CD4-positive, alpha-beta T cell treated with Interleukin-15 for 4 hours (primary cell): ENCODE measurements at places on chromosomes 5 and 9.

GRCh38 chr9:131296460-131296859 is 6.9 kb downstream of the PLPP7 start:
- no peak for DNase-seq

DNA sequence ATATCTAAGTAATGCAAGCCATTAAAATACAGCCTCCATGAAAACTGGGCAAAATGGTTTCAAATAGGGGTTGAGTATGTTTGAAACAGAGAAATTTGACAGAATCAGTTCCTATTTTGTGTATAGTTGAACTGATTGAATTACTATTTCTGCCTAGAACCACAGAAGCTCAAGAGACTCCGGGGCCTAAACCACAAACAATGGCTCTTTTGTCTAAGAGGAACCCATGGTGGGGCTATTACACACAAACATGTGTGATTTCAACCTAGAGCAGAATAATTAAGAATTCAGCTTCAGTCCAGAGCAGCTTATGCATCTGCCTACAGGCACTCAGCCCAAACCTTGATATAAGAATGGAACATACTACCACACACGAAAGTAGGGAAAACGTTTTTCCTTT is 171.2 kb upstream of the MPDZ start:
- DNase-seq: no peak

DNA sequence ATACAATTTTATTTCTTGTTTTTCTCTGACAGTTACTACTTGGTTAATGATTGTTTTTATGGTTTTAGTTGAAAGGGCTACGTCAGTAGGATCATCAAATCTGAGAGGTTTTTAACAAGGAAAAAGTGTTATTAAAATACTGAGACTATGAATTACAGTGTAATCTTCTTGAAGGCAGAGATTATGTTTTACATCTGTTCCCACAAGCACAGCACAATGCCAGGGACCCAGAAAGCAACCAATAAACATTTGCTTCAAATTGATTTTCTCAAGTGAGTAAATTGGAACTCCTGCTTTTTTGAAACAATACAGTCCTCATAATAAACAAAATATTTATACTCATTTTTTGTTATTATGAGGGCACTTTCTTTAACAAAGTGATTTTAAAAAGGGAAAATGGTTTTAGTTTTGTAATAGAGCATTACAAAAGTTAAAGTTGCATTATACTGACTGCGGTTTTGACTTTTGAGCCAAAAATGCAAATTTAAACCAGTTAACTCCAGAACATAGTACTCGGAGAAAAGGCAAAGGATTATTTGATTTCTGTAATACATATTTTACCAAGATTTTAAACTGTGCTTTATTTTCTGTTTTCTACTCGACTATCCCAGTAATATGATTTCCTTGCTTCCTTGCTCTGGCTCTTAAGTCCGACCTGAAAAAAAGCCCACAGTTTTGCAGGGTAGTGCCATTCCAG is 176.9 kb downstream of the GDNF start:
- no peak for DNase-seq

DNA sequence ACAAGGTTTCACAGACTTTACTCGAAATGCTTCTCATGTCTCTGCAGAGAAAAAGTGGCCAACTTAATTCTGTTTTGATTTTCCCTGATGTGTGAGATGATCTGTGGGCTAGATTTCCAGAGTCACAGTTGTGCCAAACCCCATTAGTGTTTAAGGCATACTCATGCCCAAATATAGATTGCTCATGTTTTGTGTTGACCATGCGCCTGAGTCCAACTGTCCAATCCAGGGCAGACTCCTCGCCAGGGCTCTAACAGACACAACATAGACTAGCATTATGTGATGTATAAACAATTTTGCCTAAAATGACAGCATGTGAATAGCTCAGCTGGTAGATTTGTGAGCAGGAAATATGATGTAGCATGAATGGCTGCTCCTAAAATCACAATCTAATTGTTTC is 128.1 kb downstream of the PRDM6 start:
- DNase-seq: no peak

DNA sequence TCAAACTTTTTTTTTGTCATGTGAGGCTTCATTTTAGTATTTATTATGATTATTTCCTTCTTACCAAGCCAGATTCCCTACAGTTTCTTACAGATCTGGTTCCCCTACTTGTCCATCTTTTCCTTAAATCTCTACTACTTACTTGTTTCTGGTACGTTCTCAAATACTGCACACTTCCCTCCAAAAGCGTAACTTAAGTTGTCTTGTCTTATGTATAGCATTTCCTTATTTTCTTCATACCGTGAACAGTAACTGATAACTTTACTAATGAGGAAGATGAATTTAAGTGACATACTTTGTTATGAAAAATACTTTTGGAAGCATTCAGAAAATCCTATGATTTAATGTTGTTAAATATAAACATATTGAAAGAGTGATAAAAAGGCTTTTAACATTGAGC is 67.3 kb downstream of the PARP8 start:
- DNase-seq: no peak

GRCh38 chr5:150184990-150185912 is 4.6 kb upstream of the SLC6A7 start:
- no peak for DNase-seq

- no peak for DNase-seq
Measured at GRCh38 chr9:116336133-116336862, 182.7 kb downstream of the PAPPA start.

DNA sequence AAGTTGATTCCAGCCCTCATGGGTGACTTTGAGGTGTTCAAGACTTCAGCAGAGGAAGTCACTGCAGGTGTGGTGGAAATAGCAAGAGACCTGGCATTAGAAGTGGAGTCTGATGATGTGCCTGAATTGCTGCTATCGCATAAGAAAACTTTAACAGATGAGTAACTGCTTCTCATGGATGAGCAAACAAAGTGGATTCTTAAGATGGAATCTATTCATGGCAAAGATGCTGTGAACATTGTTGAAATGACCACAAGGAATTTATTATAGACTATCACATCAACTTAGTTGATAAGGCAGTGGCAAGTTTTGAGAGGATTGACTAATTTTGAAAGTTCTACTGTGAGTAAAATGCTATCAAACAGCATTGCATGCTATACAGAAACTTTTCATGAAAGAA is 17.1 kb upstream of the POU4F3 start:
- no peak for DNase-seq

DNA sequence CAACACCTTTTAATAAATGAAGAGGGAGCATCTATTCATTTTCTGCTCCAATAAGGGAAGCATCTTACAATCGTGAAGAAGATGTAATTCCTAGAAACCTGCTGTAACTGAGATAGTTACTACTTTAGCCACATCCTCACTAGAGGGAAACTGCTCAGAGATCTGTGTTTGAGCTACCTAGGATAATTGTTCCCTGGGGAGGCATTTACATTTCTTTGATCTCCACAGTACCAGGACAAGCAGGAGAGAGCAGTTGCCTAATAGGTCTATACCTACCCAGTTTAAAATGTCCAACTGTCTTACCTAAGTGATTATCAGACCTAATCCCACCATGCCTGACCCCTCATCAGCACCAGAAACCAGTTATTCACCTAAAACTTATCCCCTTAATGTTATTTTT is 196.9 kb downstream of the TUSC1 start:
- DNase-seq: no peak

DNA sequence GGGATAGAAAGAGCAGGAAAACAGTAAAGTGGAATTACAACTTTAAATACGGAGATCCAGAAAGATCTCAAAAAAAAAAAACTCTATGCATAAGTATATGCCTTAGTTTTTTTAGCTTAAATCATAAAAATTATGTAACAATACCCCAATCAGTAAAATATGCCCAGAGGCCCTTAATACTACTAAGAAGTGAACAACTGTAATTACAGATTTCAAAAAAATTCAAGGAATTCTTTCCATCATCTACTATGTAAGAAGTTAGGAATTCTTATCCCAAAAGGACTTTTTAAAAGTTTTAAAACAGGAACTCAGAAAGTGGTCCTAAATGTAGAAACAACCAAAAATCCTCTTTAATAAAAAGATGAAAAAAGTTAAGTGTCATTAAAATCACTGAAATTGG is 111.3 kb downstream of the SSBP2 start:
- DNase-seq: no peak

DNA sequence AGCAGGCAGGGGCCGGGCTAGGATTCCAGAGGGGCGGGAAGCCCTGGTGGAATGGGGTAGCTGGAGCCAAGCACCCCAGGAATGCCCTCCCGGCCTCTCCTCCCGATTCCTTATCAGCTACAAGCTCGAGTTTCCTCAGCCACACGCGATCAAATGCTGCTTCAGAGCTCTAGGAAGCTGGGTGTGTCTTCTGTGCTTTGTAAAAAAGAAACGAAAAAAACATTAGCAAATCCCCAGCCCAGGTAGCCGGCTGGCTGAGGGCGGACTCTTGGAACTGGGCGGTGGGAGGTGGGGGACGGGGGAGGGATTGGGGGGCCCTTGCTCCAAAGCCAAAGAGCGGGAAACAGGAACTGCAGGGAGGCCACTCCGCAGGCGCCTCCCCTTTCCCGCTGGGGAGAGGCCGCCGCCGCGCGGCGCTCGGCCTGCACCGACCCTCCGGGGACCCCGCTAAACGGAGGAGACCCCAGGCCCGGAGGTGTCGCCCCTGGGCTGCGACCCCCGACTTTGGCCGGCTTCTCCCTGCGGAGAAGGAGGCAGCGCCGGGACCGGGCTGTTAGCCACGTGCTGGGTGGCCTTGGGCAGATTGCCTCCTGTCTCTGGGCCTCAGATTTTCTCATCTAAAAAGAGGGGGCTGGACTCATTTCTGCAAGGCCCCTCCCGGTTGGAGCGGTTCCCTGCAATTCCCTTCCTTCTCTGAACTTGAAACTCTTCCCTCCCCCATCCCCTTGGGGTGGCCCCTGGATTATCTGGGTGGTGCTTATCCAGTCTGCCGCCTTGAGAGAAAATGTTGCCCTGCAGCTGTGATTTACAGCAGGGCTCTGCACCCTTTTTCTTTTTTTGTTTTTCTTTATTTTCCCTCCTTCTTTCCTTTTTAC is 40.9 kb upstream of the FABP6 start:
- DNase-seq: no peak

GRCh38 chr5:81007637-81008027 is 47.5 kb downstream of the RASGRF2 start:
- DNase-seq: peak; percentile 39

GRCh38 chr5:52740007-52740406 is 47.7 kb upstream of the ITGA1 start:
- no peak for DNase-seq

DNA sequence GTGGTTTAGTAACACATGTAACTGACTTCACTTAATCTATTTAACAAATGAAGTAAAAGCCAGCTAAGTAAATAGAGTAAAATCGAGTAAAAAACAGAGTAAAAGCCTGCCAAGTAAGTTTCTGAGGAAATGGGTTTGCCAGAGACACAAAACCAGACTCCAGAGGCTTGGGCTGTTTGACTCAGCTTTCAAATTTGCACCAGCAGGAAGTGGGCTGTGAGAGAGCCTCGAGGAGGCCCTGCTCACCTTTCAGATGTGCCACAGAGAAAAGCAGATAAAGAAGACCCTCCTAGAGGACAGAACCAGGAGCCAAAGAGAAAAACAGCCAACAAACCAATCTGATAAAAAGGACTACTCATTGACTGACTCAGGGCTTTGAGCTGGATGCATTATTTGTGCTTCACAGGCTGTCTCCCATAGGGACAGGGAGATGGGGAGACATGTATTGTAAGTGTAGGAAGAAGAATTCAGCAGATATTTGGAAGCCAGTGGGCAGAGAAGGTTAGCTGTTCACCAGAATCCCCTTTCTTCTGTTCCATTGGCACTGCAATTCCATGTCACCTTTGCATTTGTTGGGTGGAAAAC is 14.4 kb upstream of the AMACR start:
- peak; percentile 13 for DNase-seq

GRCh38 chr9:127267793-127268525 is 3.4 kb downstream of the GARNL3 start:
- DNase-seq: no peak

GRCh38 chr5:56525113-56525512 is 290.2 kb upstream of the MAP3K1 start:
- peak; percentile 37 for DNase-seq

DNA sequence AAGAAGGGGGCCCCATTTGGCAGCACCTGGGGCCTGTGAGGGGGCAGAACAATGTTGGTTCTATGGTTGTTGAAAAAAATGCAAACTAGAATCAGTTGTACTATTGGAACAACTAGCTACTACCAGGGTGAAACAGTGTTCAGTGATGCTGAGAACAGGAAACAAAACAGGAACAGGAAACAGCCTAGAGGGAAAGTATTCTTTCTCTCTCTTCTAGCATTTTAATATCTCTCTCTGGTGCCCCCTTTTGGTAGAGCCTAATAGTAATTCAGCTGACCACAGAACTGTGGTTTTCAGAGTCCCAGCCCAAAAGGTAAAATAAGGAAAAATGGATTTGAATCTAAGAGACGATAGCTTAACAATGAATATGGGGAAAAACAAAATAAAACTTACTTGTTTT is 138.0 kb upstream of the KCNN2 start:
- DNase-seq: no peak

- no peak for DNase-seq
Measured at GRCh38 chr9:101478906-101479305, 43.3 kb upstream of the ALDOB start.
